ENCODE measurements at places on chromosomes 11 and 22.
A peak's percentile ranks its signal among the peaks of the same experiment; 100 is the strongest.

DNA sequence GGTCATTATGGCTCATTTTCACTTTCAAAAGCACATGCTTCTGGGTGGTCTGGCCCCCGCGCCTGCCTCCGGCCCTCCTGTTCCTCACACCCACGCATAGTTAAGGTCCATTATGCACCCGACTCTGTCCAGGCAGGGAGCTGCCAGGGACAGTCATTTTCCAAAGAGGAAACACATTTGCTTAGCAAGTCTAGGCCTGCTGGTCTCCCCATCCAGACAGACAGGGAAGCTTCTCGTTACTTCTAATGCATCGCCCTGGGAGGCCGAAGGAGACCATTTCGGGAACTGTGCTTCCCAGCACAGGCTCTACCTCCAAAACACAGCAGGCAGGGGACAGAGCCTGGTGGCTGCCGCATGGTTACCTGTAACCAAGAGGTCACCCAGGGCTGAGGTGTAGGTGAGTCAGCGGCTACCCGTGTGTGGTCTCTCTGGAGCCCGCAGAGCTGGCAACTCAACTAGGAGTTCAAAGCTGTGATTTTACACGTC, 87.1 kb upstream of the SHANK2 start:
- DNase-seq, result no peak

- no peak for DNase-seq
Observed at GRCh38 chr22:37999640-38000272, 15.4 kb upstream of the SOX10 start.

DNA sequence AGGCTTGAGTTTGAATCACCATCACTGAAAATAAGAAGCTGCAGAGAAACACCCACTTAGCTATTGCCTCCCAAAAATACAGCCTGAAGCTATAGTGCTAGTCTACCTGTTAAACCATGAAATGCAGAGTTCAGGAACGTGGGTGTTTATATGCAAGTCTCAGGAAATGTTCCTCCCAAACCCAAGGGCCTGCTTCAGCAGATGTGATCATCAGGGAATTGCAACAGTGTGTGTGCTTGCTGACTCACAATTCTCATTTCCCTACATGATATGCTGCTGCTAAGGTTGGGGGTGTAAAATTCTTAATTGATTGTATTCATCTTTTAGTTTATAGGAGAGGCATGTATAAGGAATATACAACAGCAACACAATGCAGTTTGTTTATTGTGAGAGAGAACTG, 49.6 kb downstream of the NUP98 start:
- no peak for DNase-seq

GRCh38 chr22:23243006-23243573, 62.8 kb downstream of the BCR start:
- DNase-seq, result peak; percentile 70

GRCh38 chr22:41036924-41037323, 55.5 kb upstream of the EP300 start:
- no peak for DNase-seq

DNA sequence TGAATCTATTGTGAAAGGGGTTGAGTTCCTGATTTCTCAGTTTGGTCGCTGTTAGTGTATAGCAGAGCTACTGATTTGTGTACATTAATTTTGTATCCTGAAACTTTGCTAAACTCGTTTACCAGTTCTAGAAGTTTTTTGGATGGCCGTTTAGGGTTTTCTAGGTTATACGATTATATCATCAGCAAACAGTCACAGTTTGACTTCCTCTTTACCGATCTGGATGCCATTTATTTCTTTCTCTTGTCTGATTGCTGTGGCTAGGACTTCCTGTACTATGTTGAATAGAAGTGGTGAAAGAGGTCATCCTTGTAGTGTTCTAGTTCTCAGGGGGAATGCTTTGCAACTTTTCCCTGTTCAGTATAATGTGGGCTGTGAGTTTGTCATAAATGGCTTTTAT, 24.6 kb upstream of the OOSP4B start:
- DNase-seq, result no peak

All from T-cell (primary cell).